NCI-H2081 (cell line): ENCODE measurements at places on chromosomes 1 and 21.

DNA sequence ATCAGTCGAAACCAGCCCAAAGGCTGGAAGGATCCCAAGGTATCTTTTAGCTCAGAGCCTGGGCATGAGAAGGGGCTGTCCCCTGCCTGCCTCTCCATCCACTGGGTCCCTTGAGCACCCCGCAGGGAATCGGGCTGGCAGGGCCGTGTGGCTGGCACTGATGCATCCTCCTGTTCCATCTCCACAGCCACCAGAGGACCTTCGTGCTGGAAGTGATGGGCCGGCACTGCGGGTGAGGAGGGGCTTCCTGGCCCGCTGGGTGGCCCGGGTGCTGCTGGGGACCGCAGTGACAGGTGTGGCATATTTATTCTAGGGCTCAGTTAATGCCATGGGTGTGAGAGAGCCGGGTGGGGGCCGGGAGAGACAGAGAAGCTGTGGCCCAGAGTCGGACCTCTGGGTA, 13.6 kb downstream of the PFKL start:
- no peak for DNase-seq

DNA sequence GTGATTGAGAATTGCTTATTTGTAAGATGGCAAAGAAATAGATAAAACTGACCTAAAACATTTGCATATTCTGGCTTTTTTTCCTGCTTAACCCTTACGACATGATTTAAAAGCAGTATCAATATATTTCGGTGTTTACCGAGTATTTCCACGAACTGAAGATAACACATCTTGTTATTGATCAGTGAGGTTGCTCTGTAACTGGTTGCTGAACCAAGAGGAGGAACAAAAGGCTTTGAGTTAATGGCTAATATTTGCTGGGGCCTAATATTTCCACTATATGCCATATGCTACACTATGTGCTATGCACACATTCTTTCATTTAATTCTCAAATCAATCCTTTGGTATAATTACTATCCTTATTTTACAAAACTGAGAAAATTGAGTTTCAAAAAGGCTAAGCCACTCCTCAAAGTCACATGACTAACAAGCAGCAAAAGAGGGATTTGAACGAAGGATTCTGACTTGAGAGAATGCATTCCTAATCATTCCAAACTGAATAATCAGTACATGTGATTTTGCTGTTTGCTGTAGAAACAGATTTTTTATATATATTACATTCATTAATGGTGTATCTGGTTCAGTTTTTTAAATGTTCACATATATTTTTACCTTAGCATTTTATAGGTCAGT, 346.0 kb downstream of the USP25 start:
- no peak for DNase-seq

DNA sequence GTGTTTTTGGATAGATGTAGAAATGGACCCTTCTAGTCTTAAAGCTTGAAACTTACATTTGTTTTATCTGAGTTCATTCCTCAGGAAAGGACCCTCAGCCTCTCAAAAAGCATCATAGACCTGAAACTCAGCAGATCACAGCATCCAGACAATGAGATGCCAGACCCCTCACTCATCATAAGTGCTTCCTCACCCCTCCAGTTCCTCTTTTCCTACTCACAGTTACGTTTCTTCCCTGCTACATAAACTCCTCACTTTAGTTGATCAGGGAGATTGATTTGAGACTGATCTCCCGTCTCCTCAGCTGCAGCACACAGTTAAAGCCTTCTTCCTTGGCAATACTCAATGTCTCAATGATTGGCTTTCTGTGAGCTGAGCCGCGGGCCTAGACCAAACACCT, 282.0 kb downstream of the FAM72C start:
- no peak for DNase-seq

DNA sequence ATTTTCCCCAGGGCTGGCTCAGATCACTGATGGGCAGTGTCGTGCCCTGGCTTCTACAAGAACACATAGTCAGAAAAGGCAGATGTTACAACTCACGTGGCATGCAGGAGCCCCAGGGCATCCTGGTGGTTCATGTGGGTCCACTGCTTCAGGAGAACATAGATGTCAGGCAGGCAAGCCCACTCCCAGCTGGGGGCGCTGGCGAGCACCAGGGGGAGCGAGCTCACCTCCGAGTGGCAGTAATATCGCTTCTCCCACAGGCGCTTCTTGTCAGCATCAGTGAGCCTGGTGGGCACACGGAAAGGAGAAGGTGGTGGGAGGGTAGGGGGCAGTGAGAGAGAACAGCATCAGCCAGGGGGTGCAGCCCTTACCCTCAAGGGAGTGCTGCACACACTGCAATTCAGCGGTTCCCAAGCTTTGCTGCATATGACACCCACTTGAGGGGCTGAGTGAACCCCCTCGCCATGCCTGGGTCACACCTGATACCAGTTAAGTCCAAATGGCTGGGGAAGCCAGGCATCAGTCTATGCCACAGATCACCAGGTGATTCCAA, 34.3 kb upstream of the PPP1R15B start:
- DNase-seq: peak; percentile 31

DNA sequence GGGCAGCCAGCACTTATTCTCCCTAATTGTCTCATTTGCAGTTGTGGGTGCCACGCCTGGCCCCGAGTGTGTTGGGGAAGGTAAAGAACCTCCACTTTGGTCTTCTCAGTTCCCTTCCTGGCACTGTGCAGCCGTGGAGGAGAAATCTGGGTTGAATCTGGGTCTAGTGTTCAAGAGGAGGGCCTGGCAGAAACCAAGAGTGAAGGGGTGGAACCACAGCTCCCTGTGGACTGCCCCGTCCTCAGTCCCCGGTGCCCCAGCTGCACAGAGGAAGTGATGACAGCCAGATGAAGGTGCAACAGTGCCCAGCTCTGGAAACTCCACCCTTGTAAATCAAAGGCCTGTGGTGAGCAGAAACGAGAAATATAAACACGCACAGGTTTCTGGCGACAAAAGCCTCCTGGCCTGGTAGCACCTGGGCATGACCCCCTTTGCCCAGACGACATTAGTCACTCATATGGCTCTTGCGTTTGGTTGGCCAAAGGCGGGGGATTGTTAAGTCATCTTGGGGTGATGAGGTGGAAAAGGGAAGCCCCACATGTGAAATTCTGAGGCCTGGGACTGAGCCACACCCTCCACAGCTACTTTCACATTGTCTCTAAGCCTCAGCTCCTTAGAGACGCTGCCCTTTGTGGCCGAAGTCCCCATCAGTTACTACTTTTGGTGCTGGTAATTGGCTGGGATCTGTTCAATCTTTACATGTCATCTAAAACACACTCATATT, 4.2 kb upstream of the ECE1 start:
- no peak for DNase-seq

- DNase-seq: no peak
Measured at GRCh38 chr1:6651909-6652308, 27.2 kb downstream of the THAP3 start.

- DNase-seq: no peak
Measured at GRCh38 chr1:204045430-204045829, 27.5 kb upstream of the SOX13 start.

- DNase-seq: no peak
Measured at GRCh38 chr1:85495556-85495955, 30.6 kb upstream of the DDAH1 start.

DNA sequence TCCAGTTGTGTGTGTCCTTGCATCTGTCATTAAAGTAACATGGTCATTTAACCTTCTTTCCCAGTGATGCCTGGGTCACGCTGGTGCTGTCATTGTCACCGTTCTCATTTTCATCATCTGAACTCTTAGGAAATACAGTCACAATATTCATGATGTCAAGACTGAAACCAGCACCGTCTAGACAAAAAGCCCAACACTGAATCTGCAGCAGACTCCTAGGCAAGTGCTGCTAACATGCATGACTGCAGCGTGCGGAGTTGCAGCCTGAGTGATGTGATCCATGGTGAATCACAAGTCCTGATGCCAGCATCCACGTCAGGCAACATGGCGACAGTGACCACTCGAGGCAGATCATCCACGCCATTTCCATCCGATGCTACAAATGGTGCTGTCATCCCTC, 37.6 kb downstream of the MRPL37 start:
- no peak for DNase-seq

DNA sequence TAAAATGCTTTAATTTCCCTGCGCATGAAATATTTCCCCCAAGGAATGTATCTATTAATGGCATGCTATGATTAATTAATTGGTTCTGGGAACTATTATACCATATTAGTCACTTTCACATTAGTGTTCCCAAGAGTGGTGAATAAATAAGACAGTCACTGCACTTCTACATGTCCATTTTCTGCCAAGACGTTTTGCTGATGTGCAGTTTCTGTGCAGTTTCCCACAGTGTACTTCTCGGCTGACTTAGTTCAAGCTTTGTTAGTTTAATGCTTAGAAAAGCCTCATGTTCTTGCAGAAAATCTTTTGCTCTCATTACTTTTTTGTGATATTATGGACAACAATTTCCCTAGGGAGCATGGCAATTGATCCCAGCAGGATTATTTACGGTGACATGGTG, 1014.5 kb downstream of the BRINP3 start:
- no peak for DNase-seq

- no peak for DNase-seq
Measured at GRCh38 chr1:36118447-36119204, 6.4 kb downstream of the COL8A2 start.

DNA sequence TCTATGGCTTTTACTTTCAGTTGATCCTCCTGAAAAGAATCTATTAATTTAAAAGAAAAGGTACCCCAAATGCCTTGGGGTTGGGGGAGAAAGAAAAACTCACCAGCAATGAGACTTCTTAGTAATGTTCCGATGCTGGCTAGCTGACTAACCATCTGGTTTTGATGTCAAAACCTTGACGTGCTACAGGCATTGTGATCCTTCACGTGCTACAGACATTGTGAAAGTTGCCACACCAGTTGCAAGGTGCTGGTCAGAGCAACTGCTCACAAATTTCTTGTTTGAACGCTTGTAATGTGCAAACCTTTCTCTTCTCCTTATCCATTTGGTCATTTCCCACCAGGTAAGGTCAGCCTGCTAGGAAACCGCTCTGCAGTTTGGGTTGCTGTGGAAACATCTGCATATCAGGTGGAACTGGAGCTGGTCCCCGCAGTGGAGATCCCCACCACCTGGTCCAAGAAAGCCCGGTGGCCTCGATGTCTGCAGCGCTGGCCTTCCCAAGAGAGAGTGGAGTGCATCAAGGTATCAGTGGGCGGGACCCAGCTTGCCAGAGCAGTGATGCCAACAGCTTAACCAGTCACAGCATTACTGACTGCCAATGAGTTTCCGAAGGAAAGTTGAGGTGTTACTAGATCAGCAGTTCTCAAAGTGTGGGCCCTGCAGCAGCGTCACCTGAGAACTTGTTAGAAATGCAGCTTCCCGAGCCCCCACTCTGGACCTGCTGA, 16.1 kb downstream of the MAB21L3 start:
- DNase-seq: no peak

- DNase-seq: no peak
Measured at GRCh38 chr1:5839161-5839880, 152.9 kb downstream of the NPHP4 start.

GRCh38 chr1:204442376-204443259, 31.0 kb upstream of the PPP1R15B start:
- no peak for DNase-seq

- no peak for DNase-seq
Measured at GRCh38 chr21:25359724-25360123, 247.6 kb downstream of the MRPL39 start.

- no peak for DNase-seq
Measured at GRCh38 chr1:229947968-229948367, 119.1 kb upstream of the GALNT2 start.
